NT2/D1 (cell line): ENCODE measurements at places on chromosomes 3 and 15.

- DNase-seq: no peak
These were observed 16.6 kb upstream of the LRRK1 start for GRCh38 chr15:100902436-100903167.

GRCh38 chr15:62793752-62794144 is 248.8 kb upstream of the TPM1 start:
- no peak for DNase-seq

DNA sequence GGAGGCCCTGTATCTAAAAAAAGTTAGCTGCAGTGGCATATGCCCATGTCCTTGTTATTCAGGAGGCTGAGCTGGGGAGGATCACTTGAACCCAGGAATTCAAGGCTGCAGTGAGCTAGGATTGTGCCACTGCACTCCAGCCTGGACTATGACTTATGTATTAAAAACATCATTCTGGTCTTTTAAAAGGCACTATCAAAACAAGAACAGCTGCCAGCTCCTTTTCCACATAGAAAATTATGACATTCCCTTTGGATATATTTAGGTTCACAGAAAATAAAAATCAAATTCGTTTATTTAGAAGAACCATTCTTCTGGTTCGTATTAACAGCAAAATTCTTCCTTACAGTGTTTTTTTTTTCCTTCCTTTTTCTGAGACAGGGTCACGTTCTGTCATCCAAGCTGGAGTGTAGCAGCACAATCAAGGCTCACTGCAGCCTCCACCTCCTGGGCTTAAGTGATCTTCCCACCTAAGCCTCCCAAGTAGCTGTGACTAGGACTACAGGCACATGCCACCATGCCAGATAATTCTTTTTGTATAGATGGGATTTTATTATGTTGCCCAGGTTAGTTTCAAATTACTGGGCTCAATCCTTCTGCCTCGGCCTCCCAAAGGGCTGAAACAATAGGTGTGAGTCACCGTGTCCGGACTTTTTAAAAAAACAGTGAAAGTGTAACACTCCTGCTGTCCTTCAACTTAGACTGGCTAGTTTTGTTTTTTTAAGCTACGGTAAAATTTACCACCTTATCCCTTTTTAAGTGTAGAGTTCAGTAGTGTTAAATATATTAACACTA is 13.9 kb downstream of the ICE2 start:
- no peak for DNase-seq

DNA sequence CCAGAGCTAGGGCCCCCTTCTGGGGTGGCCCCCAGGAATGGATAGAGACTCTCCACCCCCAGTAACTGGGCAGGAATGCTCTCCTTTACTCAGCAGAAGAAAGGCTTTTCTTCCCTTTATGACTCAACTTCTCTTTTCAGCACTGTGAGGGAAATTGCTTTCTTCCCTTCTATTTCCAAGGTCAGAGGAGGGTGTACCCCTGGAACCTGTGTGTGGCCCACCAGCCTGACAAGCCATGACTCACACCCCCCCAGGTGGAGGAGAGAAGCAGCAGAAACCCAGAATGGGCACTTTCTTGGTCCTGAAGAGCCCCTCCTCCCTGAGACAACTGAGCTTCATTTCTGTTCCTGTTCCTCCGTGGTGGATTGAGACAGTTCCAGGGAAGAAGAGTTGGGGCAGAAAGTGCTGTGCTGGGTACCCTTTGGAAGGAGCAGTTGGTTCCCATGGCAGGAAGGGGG is 2.7 kb upstream of the ANKRD63 start:
- DNase-seq: no peak

- no peak for DNase-seq
These were observed 5.2 kb upstream of the CTXN2 start for GRCh38 chr15:48186271-48186670.

DNA sequence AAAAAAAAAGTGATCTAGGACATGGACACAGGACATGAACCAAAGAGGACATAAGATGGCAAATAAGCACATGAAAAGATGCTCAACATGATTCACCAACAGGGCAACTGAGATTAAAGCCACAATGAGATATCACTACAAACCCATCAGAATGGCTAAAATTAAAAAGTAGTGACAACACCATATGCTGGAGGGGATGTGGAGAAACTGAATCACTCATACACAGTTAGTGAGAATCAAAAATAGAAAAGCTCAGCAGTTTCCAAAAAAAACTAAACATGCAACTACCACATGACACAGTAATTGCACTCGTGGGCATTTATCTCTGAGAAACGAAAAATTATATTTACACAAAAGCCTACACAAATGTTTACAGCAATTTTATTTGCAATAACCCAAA is 27.9 kb upstream of the ACKR4 start:
- DNase-seq: no peak

GRCh38 chr3:3495611-3496010 is 303.6 kb upstream of the LRRN1 start:
- no peak for DNase-seq

GRCh38 chr15:60651734-60652141 is 172.8 kb upstream of the ICE2 start:
- no peak for DNase-seq

- DNase-seq: no peak
These were observed 44.5 kb downstream of the LRRFIP2 start for GRCh38 chr3:37129871-37130270.

GRCh38 chr3:156788846-156789245 is 37.3 kb upstream of the LEKR1 start:
- DNase-seq: no peak

- DNase-seq: no peak
These were observed 44.6 kb upstream of the RASGRP1 start for GRCh38 chr15:38609097-38609738.

- DNase-seq: no peak
These were observed 62.7 kb upstream of the MRPS22 start for GRCh38 chr3:139281096-139281495.

DNA sequence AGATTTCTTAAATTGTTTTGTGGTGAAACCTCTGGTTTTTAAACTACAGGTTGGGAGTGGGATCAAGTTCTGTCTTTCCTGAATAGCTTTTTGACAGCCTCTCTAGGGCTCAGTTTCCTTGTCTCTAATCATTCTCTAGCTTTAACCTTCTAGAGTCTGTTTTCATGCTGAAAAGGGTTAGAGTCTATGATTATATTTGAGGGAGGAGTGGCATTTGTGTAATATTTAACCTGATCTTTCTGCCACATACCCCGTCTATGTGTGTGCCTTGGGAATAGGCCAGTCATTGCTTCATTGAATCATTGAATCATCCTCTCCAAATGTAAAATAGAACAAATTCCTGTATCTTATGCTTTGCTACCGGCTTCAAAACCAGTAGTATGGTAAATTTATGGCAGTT is 204.9 kb downstream of the KLHL25 start:
- no peak for DNase-seq

- no peak for DNase-seq
These were observed 136.7 kb upstream of the WNT5A start for GRCh38 chr3:55623786-55624185.

- DNase-seq: no peak
These were observed 11.3 kb downstream of the CORO2B start for GRCh38 chr15:68589783-68590710.

DNA sequence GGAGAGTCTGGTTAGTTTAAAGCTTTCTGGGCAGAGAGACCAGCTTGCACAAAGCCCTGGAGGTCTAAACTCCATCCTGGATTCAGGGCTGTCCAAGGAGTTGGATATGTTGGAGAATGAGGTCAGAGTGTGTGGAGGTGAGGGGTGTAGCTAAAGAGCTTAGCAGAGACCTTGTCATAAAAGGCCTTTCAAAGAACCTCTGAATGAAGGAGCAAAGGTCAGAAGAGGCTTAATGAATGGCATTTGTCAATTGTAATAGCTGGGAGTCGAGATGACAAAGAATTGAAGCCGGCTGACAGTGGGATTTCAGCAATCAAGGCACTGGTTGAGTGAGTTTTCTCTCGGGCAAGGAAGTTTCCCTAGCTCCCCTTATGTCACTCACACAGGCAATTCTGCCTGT is 202.6 kb downstream of the PDCD6IP start:
- DNase-seq: no peak

GRCh38 chr3:5787861-5788488 is 600.5 kb downstream of the EDEM1 start:
- DNase-seq: peak; percentile 33

DNA sequence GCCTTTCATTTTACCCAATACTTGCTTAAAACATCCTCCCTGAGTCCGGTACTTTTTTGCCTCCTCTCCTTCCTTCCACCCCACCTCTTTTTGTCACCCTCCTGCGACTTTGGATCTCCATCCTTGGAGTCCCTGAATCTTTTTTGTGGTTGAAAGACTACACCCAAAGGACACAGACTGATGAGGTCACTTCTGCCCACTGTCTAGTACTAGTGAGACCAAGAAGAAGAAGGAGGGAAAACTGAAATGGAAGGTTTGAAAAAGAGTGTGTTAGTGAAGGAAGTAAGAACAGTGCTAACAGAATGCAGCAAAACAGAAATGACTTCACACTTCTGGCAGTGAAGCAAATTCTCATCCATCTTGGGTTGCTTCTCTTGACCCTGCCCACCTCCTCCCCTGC is 6.6 kb downstream of the B3GNT5 start:
- no peak for DNase-seq

DNA sequence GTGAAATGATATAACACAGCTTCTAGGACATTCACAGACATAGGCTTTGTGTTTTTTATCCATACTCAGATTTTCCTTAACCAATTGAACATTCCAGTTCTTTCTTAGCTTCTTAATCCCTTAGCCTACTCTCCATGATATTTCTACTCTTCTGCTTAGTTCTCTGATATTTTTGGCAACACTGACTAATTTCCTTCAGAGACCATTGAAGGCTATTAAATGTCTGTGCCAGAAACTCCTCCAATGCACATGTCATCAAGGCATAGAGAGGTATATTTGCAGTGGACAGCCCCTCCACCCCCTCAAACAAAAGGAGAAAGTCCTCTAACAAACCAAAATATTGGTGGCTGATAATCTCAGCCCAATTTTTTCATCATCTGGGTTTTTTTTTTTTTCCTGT is 105.9 kb upstream of the TSC22D2 start:
- DNase-seq: no peak

DNA sequence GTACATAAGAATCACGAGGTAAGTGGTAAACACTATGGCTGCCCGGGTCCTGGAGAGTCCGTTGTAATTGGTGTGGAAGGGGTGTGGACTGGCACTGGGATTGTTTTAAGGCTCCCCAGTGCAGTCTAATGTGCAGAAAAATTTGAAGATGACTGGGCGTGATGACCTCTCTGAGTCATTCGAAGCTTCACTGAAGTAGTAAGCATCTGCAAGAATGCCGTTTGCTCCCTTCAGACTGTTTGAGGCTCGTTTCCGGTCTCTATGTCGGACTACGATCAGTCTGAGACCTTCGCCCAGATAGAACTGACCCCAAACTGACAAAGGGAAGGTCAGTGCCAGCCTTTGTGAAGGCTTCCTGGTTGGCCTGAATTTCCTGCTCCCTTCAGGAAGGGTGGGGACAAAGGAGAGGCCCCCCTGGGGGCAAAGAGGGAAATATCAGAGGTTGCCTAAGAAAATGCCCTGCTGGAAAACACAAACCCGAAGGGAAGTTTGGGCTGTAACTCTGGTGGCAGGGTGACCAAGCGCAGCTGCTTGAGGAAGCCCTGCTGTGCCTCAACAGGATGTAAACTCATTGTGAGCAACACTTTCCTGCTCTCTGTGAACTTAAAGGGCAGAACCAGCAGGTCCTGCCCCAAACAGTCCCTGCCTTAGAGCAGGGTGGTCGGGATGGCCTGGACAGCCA is 34.6 kb downstream of the BTD start:
- DNase-seq: no peak

DNA sequence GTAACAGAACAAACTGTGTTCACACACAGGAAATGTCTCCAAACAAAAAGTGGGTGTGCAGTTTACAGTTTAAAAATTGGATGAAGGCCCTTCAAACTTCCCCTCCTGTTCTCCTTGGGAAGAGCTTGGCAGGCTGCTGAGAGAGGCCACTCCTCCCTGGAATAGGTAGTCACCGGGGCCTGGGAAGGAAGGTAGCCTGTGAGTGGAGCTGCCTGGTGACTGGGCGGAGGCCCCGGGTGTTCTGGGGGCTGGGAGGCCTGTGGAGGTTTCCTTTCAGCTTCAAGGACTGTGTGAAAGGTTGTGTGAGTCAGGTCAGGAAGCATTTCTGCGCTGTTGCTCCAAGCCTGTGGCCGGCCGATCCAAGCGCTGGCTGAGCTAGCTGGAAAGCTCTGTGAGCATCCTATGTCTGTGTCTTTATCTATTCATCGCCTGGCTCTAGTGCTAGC is 14.1 kb downstream of the SLCO3A1 start:
- no peak for DNase-seq

- DNase-seq: no peak
These were observed 130.0 kb upstream of the IL12A start for GRCh38 chr3:159858650-159859049.

- no peak for DNase-seq
These were observed 50.3 kb downstream of the CMTM8 start for GRCh38 chr3:32288819-32289218.

GRCh38 chr3:79424811-79425210 is 343.0 kb downstream of the ROBO1 start:
- no peak for DNase-seq

DNA sequence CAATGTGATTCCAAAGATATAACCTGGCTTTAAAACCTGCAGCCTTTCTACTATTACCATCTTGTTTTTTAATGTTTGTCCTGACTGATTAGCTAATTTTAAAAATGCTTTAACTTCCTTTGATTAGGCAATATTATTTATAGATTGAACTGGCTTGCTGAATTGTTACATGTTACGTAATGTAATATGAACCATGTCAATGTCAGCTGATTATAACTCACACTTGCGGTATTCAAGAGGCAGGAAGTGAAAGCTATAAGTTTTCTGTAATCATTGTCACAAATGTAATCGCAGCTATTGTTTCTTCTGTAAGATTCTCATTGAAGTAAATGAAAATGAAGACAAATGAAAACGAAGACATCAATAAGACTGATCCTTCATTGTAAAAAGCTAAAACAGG is 146.8 kb downstream of the ROBO2 start:
- no peak for DNase-seq

DNA sequence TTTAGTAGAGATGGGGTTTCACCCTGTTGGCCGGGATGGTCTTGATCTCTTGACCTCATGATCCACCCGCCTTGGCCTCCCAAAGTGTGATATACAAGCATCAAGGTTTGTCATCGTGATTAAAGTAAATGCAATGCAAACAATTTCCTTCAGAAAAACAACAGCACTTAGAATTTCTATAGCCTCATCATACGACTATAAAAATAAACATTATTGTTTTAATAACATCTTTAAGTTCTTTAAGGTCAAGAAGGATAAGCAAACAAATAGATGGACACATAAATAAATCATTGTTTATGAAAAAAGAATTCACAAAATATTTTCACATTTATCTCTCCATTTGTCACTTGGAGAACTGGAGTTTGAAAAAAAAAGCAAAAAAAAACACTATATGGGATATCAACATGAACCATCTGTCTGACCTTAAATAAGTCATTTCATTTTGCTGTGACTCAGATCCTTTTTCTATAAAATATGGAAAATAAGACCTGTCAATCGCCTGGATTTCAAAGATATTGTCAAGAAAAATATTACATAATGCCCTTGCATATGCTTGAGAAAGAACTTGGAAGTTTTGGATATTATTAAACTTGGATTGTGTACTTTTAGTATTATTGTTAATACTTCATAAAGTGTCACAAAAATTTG is 642.0 kb upstream of the KCNMB2 start:
- no peak for DNase-seq

GRCh38 chr3:31346542-31346979 is 186.2 kb upstream of the STT3B start:
- DNase-seq: no peak
